Left lobe of liver (tissue), 2 donors: ENCODE measurements at places on chromosomes 2 and 18.

DNA sequence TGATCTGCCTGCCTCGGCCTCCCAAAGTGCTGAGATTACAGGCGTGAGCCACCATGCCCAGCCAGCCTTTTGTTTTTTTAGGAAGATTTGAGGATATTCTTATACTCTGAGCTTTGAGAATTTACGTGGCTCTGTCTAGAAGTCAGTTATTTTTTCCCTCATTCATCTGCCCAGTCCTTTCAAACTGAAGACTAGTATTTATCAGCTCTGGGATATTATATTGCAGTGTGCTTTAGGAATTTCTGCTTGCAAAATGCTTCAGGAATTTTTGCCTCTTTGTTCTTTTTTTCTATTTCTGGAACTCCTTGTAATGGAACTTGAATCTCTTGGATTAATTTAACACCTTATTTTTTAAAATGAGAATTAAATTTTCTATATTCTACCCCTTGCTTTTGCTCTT, 22.6 kb downstream of the ACSL3 start:
- no peak for DNase-seq

DNA sequence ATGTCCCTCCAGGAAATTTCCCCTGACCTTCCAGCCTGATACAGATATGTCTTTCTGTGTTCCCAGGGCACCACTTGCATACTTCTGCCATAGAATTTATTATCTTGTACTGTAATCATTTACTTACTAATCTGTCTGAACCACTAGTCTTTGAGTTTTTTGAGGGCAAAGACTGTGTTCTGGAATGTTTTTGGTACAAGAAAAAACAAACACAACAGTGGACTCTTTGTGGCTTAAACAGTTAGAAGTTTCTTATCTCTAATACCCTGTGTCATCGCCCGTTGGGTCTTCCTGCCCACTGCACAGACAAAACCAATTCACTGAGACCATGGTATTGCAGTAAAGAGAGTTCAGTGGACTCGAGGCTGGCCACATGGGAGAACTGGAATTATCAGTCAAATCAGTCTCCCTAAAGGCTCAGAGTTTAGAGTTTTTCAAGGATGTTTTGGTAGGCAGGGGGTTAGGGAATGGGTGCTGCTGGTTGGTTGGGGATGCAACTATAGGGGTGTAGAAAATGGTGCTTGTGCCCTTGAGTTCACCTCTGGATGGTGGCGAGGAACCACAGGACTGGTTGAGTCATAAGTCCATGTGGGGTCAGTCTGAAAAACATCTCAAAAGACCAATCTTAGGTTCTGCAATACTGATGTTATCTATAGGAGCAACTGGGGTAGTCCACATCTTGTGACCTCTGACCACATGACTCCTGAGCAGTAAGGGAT, 20.3 kb downstream of the RALB start:
- no peak for DNase-seq

DNA sequence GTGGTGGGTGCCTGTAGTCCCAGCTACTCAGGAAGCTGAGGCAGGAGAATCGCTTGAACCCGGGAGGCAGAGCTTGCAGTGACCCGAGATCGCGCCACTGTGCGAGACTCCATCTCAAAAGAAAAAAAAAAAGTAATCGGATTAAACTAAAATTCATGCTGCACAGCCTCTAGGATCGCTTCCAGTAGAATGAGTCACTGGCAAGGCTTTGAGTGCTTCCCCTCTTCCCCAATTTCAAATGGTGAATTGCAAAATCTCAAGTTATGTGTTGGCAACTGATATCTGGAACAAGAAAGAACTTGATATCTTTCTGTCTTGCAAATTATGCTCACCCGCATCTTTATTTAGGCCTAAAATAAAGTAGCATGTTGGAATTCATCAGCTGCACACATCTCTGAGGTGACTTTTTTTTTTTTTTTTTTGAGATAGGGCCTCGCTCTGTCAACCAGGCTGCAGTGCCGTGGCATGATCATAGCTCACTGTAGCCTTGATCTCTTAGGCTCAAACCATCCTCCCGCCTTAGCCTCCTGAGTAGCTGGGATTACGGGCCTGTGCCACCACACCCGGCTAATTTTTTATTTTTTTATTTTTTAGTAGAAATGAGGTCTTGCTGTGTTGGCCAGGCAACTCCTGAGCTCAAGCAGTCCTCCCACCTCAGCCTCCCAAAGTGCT, 12.7 kb downstream of the TTC39C start:
- no peak for DNase-seq

DNA sequence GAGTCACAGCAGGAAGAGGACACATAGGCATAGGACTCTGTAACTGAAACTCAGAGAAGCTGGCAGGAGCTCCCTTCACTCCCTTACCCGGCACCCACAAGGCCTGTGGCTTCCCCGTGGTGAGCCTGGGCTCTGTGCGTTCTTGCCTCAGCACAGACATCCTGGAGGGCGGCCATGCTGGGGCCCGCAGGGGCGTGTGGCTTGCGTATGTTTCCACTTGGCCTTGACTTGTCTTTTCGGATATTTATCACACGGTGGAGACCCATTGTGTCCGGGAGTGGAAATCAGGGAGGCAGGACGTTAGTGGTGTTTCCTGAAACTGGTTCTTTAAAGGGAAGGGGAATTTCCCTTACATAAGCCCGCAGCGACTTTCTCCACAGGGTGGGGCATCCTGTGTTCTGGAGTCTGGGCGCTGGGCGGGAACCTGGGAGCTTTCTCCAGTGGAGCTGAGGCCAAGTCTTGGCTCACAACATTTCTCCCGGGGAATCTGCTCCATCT, 49.9 kb upstream of the EML6 start:
- peak; percentile 60 for DNase-seq

DNA sequence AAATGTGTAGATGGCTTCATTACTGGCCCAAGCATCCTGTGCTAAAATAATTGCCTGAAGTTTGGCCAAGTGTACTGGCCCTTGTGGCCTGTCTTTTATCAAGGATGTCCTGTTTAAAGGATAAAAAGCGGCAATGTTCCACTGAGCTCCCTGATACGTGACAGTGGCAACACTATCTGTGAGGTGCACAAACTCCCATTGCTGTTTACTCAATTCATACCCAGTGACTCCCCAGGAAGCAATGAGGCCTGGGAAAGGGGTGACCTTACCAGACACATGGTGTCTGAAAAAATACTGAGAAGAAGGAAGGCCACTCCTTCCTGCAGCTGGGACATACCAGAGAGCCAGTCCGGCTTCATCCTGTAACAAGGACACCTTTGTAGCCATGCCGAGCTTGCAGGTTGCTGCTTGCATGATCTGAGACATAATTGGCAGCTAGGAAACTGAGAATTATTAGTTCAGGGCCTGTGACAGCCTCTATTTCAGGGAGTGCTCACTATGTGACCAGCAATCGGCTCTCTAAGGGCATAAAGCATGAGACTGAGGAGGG, 198.5 kb upstream of the LRATD1 start:
- DNase-seq: no peak

- DNase-seq: no peak
Observed at GRCh38 chr2:552906-553305, 124.3 kb downstream of the TMEM18 start.

GRCh38 chr2:32360416-32360815, 3.6 kb downstream of the BIRC6 start:
- DNase-seq: no peak

DNA sequence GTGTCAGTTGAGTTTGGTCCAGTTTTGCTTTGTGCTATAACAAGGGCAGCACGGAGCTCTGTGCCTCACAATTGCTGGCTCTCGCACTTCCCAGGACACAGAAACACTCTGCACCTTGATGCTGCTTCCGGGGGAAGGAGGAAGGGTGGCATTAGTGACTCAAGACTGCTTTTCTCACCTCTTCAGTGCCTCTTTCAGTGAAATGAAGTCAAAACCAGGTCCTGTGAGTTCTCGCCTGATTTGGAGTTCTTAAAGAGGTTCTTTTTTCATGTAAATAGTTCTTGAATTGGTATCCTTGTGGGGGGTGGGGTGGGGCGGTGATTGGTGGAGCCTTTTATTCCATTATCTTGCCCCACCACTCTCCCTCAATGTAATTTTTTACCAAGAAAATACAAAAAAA, 91.5 kb upstream of the MYT1L start:
- no peak for DNase-seq

GRCh38 chr2:168758970-168759820, 43.2 kb upstream of the NOSTRIN start:
- DNase-seq: no peak

GRCh38 chr2:240759459-240759858, 60.6 kb downstream of the KIF1A start:
- DNase-seq: no peak

DNA sequence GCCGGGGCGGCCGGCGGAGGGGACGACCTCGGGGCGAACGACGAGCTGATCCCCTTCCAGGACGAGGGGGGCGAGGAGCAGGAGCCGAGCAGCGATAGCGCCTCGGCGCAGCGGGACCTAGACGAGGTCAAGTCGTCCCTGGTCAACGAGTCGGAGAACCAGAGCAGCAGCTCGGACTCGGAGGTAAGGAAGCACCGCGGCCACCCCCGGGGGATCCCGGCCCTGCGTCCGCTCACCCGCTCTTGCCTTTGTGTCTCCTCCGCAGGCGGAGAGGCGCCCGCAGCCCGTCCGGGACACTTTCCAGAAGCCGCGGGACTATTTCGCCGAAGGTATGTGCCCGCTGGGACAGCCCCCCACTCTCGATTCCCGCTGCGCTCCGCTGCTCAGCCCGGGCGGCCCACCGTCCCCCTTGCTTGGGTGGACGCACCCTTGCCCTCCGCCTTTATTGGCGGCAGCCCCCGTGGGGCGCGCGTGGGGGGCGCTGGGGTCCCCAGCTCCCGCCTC, 611 bp downstream of the TCF7L1 start:
- peak; percentile 60 for DNase-seq

DNA sequence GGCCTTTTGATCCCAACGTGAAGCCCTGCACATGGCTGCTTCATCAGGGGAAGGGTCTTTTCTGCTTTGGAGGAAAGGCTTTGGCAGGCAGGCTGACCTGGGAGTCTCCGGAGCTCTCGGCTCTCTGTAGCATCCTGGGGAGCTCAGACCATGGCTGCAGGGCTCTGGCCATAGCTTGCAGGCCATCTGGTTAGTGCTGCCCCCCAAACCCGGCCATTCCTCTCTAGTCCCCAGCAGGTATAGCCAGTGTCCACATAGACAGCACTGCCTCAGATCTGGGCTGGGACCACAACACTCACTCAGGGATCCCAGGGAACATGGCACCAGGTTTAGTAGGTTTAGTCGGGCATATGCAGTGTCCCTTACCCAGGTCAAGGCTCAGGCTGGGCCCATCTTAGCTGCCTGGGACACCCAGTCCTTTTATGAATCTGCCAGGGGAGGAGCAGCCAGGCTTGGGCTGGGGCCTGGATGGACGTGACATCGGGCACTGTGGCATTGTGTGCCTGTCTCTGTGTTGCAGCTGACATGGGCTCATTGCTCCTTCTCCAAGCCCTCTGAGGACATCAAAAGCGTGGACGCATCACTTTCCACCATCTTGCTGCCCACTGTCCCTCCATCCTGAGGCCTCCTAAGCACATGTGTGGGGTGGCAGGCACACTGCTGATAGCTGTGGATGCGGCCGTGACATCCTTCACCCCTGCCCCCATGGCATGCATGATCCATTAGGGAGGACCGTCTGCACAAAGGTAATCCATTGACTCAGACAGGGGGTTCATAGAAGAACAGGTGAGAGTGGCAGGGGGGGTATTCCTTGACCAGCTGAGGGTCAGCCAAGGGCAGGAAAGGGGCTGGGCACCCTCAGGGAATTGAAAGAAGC, 19.2 kb upstream of the GPR35 start:
- no peak for DNase-seq

DNA sequence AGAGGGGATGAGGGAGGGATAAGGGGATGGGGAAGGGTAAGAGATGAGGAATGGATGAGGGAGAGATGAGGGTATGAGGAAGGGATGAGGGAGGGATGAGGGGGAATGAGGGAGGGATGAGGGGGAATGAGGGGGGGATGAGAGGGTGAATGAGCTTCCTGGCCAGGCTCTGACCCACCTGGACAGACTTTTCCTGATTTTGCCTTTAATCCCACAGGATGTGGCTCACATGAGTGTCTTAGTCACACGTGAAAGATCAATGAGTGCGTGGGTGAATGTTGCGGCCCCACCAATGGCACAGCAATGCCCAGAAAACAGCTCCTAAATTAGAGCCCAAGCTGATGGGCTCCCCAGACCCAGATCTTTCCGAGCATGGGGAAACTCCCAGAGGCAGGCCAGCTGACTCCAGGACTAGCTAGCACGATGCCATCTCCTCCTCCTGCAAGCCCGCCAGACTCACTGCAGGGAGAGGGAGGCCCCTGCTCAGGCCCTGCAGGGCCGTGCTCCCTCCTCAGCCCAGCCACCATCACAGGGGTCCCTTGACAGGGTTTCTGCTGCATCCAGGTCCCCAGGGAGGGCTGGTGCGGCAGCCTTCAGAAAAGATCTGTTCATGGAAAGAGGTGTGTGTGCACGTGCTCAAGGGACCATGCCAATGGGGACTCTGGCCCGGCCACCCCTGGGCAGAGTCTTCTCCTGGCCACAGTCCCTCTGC, 41.4 kb downstream of the AQP12A start:
- no peak for DNase-seq

GRCh38 chr2:74772046-74772445, 61.9 kb upstream of the HK2 start:
- no peak for DNase-seq

DNA sequence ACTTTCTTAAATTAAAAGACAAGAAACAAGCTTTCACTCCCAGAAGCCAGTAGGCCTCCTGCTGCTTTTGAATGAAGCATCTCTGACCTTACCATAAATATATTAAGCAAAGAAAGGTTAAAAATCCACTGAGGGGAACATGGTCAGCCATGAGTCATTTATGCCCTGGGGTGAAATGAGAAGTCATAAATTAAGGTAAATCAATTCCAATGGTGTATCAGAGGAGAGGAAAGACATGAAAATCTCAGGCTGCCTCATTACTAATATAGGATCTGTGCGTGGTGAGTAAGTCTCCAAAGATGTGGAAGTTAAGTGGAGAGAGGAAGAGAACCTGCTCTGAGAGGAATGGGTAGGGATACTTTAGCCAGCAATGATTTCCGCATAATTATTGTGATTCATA, 292.3 kb upstream of the CHAC2 start:
- no peak for DNase-seq

DNA sequence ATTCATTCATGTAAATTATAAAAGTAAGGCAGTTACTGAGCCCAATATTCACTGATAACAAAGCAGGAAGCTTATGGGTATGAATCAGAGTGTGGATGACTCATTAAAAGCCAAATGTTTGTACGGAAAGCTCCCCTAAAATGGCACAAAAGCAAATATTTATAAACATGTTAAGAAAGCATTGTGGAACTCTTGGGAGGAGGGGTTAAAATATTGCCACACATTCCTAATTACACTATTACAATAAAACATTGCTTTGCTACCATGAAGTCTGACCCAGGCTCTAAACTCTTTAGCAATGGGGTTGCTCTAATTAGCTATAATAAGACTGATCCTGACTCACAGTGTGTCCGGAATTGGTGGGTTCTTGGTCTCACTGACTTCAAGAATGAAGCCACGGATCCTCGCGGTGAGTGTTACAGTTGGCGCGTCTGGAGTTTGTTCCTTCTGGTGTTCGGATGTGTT, 110.9 kb downstream of the NAB1 start:
- DNase-seq: no peak

- no peak for DNase-seq
Observed at GRCh38 chr2:96950381-96951124, 35.8 kb downstream of the FAM178B start.
